T-helper 2 cell (primary cell): ENCODE measurements at places on chromosomes 6 and 20.

DNA sequence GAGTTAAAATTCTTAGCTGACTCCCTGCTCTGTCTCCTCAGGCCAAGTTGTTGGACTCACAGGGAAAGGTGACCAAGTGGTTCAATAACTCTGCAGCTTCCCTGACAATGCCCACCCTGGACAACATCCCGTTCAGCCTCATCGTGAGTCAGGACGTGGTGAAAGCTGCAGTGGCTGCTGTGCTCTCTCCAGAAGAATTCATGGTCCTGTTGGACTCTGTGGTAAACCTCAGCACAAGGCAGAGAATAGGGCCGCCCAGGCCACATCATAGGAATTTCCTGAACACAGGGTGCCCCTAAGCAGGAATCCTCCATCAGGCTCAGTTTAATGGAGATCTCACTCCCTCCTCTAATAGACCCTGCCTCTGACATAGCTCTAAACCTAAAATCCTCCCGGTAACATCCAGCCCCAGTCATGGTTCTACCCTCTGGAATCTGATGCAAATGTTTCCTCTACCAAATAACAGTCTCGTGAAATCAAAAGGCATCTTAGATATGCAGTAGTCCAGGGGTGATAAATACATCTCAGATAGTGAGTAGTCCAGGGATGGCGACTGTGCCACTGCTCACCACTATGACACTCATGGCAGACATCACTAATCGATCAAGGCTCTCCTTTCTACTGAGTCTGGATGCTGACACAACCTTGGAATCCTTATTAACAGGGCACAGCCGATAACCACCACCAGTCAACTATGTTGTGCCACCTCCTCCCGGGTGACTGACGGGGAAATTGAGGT is 18.3 kb downstream of the BPIFB1 start:
- no peak for DNase-seq

- no peak for DNase-seq
Observed at GRCh38 chr20:26167499-26167898, 470.8 kb upstream of the ZNF337 start.

DNA sequence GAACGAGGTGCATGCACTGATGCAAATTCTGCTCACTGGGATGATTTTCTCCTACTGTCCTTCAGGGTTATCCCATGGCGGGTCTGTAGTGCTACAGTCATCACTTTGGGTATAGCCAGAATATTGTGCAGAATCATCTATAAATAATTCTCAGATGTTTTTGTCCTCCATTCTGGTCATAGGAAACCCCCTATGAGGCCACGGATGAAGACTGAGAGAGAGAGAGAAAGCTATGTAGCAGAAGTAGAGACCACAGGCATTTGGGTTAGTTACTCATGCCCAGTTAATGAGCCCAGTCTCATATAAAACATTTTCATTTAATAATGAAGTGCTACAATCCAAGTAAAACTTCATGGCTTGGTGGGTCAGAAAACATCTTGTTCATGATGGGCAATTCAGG is 145.1 kb upstream of the PLN start:
- DNase-seq = no peak

DNA sequence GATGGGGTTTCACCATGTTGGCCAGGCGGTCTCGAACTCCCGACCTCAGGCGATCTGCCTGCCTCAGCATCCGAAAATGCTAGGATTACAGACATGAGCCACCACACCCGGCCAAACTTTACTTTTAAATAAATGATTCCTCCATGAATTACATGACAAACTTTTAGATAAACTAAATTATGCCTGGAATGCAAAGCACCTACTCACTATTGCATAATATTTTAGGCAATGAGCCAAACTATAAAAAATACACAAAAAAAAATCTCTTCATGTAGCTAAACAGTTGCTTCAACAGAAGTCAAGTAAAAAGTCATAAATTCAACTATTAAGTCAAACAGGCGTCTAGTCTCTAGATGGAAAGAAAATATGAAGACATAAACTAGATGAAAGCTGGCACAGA is 56.5 kb downstream of the PTPRK start:
- DNase-seq = no peak

DNA sequence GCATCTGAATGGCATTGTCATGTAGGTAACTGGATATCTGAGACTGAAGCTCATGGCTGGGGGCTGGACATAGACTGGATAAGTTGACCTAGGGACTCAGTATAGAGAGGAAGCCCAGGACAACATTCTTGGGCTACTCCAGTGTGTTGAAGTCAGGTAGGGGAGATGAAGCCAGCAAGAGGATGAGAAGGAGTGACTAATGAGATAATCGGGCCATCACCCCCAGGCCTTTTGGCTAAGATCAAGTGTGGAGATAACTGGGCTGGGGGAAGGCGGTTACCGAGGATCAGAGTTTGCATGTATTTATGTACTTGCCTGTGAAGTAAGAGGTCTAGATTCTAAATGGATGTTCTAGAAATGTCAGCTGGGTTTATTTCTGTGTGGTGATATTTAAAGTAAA is 73.4 kb downstream of the ELOVL2 start:
- DNase-seq = no peak

GRCh38 chr6:2369606-2370005 is 124.2 kb upstream of the GMDS start:
- no peak for DNase-seq

DNA sequence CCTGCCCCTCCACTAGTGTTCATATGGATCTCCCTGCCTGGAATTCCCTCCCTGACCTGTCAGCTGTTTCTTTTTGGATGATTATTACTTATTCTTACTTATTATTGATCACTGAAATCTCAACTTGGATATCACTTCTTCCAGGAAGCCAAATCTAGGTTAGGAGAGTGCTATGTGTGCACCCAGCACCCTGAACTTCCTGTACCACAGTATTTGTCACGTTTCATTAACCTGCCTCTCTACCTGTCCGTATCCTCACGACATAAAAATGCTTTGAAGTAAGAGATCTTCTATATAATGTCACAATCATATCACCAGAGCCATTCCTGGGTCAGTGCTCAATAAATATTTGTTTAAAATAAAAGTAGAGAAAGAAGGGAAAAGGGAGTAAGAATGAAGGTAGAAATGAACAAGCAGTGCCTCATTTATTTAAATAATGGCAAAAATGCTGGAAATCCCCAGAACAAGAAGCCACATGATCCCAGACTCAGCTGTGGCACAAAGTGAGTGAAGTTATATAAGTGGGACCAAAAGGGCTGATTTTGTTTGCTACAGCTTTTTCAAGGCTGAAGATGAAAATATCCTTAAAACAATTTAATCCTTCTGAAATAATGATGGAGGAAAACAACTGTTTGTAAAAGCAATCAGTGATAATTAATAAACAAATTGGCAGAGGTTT is 88.0 kb upstream of the MANEA start:
- no peak for DNase-seq

- no peak for DNase-seq
Observed at GRCh38 chr20:20002101-20002998, 14.8 kb upstream of the NAA20 start.

GRCh38 chr20:19026121-19026878 is 186.1 kb upstream of the SLC24A3 start:
- DNase-seq = no peak

DNA sequence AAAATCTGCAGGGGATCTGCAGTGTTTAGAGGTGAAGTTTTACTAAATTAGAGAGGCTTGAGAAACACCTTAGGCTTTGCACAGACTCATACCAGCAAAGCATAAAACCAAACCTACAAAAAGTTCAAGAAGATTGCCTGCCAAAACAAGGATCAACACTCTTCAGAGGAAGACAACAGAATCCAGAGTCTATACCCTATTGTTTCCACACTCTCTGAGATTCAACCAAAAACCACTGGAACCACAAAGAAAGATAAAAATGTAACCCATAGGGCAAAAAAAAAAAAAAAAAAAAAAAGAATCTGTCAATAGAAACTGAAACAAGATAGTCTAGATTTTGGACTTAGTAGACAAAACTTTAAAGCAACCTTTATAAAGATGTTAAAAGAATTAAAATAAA is 102.7 kb downstream of the ANKRD60 start:
- no peak for DNase-seq

DNA sequence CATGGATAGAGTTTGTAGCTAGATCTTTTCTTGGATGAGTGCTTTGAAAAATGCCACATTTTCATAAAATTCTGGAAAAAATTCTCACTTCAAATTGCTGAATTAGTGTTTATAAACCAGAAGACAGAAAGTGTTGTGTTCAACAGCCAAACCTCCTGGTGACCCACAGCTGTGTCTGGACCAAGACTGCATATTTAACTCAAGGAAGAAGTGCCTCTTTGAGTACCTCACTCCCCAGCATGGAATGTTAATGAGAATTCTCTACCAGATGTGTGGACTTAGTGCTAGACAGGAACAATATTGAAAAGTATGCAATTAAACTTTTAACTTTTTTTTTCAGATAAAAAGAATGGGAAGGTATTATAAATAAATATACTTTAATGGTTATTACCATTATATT is 609.3 kb downstream of the COL12A1 start:
- no peak for DNase-seq
